ENCODE measurements at places on chromosomes 3 and 15.
A peak's percentile ranks its signal among the peaks of the same experiment; 100 is the strongest.

DNA sequence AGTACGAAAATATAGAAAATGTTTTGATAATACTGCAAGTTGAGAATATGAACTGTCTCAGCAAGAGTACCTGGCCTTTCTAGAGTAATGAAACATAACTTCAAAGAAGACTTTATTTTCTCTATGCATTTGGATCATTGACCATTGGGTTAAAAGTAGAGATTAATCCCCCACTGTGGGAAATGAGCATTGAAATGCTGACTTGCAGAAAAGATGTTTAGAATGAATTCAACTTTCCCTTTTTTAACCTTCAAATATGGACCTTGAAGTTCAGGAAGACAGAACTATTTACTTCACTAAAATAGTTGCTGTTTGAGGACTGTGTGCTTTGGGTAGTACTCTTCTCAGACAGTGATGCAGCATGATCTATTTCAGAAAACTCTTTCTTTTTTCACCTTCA, 75.7 kb downstream of the NLGN1 start:
- DNase-seq, result no peak

GRCh38 chr3:143928541-143929255, 42.9 kb upstream of the DIPK2A start:
- DNase-seq, result no peak

- DNase-seq, result peak; percentile 16
These were observed 76.4 kb downstream of the DHX36 start for GRCh38 chr3:154247806-154248415.

DNA sequence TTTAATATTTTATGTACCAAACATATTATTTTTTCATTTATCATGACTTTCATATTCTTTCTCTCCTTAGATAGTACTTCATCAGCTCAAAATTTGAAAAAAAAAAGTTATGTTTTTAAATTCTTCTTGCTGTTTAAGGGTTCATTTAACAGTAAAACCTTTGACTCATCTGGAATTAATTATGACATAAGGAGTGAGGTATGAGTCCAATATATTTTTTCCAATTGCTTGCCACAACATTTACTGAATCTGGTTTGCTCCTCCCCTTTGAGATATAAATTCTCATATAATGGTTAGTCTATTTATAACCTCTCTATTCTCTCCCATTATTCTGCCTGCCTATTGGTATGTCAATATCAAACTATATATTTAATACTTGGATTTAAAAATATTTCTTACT, 387.8 kb downstream of the TUSC7 start:
- DNase-seq, result no peak

DNA sequence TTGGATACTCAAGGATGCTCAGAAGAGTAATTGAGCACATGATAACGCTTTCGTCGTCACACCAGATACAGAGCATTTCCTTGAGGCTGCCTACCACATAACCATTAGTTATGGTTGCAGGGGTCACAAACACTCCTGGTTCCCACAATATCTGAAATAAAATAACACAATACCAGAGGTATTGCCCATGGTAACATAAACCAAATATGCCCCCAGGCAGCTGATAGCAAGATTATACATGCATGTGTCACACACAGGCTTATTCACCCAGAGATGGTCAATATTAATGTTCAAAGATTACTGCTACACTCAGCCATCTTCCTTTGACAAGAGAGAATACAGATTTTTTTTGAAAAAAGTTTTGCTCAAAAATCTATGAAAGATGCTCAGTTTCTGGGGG, 7.3 kb downstream of the RPL39L start:
- DNase-seq, result no peak

GRCh38 chr3:95289295-95289694, 1226.4 kb downstream of the NSUN3 start:
- no peak for DNase-seq

DNA sequence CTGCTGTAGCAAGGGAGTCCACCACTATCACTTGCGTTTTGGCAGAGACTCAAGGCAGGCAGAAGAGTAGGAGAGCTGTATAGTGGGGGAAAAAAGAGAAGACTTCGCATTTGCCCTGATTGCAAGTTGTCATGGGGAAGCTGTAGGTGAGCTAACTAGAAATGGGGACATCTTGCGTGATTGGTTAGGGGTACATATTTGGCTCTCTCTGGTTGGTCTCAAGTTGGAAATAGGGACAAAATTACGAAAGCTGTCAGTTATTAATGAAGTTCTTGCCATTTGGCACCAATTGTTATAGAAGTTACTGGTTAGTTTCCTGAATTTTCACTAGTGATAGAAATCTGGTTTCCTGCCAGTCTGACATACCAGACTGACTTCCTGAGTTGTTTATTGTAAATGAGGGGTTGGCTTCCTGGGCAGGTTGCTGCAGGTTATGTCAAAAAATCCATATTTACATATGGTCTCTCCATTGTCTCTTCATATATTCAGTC, 8.2 kb upstream of the SENP7 start:
- DNase-seq, result no peak
